EH (cell line): ENCODE measurements at places on chromosomes 2 and 18.

GRCh38 chr18:78893281-78894032 is 86.2 kb upstream of the SALL3 start:
- DNase-seq: no peak

- DNase-seq: no peak
These were observed 8.0 kb downstream of the CLUL1 start for GRCh38 chr18:604771-605170.

- DNase-seq: no peak
These were observed 974.3 kb upstream of the CELF4 start for GRCh38 chr18:38539856-38540255.

DNA sequence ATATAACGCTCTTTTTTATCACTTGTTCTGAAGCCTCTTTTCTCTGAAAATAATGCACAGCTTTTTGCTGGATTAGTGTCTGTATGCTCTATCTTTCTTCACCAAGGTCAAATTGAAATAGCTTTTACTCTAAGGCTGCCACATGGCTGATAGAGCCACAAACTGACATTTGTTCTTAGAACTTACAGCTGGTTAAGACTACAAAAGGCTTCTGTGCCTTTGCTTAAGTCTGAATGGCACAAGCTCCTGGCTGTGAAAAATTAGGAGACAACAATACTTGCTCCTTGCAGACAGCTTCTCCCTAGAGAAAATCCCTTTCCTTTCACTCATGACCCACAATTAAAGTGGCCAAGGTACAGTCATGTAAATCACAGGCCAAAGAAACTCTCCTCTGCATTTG is 515.3 kb downstream of the DSC3 start:
- no peak for DNase-seq
